Peyer's patch (tissue), 4 donors: ENCODE measurements at places on chromosomes 12 and 14.

GRCh38 chr12:127150479-127150878, 1116.5 kb upstream of the TMEM132C start:
- no peak for DNase-seq

- no peak for DNase-seq
Observed at GRCh38 chr14:78946949-78947348, 776.8 kb downstream of the NRXN3 start.

DNA sequence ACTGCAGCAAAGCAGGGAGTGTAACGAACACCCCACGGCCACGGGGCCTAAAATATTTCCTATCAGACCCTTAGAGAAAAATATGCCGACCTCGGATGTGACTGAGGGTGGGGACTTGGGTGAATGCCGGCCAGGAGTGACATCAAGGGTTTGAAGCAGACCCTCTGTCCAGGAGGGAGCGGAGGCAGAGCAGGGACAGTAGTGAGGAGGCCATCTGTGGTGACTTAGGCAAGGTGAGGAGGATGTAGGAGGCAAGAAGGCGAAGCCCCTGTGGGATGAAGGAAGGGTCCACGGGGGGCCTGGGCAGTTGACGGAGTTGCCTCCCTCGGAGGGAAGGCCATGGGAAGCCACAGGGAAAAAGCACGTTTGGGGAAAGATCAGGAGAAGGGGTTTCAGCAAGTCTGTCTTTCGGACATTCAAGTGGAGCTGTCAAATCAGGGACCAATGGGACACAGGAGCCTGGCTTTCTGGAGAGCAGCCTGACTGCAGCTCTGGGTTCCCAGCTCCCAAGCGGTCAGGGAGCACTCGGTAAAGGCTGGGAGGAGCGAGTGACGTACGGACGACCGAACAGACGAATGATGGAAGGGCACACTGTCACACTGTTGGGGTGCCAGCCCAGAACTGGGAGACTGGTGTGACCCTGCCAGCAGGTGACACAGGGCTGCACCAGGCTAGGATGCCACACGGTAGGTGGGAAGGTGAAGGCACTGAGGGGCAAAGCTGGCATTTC, 74.3 kb downstream of the MOK start:
- no peak for DNase-seq

DNA sequence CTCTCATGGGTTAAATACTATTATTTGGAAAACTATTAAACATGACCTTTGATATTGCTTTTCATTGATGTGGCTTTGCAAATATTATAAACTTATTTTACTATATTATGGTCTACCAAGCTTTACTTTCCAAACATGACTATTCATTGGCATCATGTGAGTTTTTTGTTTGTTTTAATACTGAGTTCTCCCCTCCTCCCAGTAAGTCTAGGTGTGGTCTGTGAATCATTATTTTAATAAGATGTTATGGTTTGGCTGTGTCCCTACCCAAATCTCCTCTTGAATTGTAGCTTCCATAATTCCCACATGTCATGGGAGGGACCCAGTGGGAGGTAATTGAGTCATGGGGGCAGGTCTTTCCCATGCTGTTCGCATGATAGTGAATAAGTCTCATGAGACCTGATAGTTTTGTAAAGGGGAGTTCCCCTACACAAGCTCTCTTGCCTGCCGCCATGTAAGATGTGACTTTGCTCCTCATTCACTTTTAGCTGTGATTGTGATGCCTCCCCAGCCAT, 80.0 kb downstream of the BORCS5 start:
- no peak for DNase-seq

DNA sequence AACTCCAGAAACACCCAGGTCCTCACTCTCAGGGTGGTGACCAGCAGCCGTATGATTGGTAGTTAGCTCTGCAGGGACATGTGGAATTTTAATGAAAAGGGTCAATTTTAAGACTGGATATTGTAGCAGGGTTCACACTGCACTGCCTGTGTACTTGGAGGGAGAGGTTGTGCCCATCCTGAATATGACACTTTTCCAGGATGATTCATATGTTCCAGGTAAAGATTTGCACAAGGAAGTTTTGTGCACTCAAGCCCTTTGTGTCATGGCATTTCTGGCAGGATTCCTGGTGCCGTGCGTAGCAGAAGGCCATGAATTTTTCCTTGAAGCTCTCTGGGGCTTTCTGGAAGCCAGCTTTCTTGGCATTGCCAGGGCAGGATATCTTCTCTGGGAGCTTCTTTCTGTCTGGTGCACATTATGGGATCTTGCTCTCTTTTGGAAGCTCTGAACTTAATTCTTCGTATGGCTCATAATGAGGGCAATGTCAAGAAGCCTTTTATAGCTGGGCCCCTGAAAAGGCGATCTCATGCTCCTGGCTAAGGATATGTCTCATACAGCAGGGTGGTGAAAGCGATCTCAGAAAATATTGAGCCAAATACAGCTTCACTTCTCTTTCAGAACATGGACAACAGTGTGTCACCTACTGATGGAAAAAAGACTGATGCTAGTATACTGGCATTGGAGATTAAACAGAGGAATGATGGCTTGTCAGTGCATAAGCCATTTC, 1133.9 kb downstream of the AACS start:
- no peak for DNase-seq

DNA sequence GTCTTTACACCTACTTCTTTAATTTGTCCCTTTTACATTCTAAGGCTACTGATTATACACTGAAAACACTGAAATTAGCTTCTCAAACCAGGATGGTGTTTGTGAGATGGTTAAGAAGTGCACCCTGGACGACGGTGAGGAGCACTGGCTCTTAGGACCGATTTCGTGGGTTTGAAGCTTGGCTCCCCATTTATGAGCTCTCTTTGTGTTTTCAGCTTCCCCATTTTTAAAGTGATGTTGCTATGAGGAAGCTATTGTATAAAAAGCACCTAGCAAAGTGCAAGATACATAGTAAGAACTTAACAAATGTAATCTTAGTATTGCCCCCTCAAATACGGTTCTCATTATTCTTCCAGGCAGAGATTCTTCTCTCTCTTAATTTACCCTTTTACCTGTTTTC, 4.7 kb downstream of the NFYB start:
- DNase-seq, result no peak

- no peak for DNase-seq
Observed at GRCh38 chr12:110619534-110619953, 5.6 kb downstream of the TCTN1 start.

- peak; percentile 57 for DNase-seq
Observed at GRCh38 chr14:95460647-95461478, 55.6 kb downstream of the SYNE3 start.

DNA sequence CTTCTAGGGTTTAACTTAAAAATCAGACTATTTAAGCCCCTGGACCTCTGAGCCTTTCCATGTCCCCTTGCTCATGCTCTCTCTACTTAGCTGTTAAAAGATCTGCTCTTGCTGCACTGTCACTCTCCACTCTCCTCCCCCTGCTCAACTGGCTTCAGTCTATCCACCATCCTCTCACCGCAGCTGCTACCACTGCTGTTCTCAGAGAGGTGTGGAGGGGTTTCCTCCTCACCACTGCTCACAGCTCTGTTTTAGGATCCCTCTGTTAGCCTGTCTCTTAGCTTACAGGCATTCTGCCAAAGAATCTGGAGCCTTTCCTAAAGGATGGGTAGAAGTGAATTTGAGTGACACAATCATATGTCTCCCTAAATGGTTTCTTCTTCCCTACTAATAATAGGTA, 43.7 kb upstream of the ATP2B1 start:
- no peak for DNase-seq

DNA sequence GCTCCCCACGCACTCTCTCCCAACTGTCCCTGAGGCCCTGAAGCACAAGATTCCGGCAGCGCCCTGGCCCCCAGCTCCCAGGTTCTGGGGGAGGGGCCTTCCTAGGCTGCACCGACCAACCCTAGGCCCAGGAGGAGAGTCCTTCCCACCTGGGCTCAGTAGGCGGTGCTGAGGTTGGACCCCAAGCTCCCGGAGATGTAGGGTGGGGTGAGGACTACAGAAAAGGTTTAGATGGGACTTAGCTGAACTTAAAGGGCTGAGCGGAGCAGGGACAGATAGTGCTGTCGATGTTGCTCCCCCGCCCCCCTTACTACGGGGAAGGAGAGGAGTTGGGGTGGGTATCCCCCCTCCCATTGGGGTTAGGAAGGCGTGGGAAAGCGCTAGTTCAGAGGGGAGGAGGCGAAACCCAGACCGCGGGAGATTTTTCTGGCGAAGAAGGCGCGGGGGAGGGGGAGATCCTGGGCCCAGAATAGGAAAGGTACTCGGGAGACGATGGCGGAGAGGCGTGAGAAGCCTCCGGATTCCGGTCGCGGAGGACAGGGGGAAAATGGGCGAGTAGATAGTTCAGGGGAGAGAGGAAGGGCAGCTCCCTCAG, 4.2 kb upstream of the BAZ2A start:
- DNase-seq, result peak; percentile 71

DNA sequence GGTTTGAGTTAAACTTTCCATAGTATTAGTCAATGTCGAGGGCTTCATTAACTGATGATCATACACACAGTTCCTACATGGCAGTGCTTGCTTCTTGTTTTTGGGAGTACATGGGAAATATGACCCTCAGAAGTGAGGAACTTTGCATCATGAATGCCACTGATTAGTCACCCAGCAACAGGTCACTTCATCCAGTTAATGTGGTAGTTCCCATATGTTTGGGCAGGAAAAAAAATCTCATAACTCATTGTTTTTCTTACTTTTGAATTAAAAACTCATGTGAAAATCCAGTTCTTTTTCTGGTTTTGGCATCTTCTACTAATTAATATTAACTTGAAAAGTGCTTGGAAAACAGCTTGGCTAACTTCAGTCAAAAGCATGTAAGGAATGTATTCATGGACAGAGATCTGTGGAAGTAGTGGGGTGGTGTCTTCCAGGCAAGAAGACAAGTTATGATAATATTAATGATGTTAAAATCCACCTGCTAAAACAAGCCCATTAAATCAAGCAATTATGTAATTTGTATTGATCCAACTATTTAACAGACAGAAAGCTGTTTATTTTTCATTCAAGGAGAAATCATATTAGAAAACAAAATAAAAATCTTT, 309.1 kb upstream of the NAV3 start:
- DNase-seq, result no peak

- DNase-seq, result peak; percentile 73
Observed at GRCh38 chr14:35385042-35385839, 19.3 kb downstream of the NFKBIA start.

DNA sequence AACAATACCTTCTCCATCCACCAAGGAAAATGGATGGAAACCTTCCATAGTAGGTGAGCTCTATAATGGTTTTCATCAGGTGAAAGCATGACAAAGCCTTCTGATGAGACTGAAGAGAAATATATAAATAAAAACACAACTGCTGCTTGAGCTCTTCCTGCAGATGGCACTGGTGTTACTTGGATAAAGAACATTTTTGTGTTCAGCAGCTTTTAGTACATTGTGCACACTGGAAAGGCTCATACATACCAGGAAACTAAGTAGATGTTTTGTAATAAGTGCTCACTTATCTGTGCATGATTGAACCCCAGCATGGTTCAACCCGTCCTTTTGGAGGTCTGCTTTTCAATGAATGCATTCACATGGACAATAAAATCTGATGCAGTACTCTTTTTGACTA, 357.3 kb upstream of the MIS18BP1 start:
- no peak for DNase-seq

GRCh38 chr12:23543767-23544166, 405.7 kb downstream of the SOX5 start:
- DNase-seq, result no peak
